ENCODE measurements at places on chromosomes 16 and 17. TPM values are rescaled to one million over a fixed set of nuclear protein-coding genes. Genes with fewer than 3 reads are reported as not detected.

DNA sequence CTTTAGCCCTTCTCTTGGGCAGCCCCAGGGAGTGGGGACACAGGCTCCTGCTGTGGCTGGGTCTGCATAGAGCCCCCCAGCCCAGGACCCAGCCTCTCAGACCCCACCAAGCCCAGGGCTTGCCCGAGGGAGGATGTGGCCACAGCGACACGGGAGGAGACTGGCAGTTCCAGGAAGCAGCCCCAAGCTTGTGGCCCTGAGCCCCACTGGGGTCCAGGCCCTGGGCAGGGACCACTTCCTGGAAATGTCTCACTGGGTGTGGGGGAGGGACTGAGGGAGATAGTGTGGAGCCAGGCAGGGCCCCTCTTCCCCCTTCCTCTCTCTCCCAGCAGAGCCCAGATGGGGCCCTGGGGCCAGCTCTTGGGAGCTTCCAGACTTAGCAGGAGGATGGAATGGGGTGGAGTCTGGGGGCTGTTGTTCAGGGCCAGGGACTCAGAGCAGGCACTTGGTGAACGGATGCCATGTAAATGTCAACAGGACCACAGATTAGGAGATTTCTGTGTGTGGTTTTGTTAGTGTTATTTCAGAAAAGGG lies 35.3 kb downstream of the ADGRG5 start:
- no peak for DNase-seq

GRCh38 chr16:8631373-8631772 lies 9.9 kb downstream of the METTL22 start:
- no peak for DNase-seq

DNA sequence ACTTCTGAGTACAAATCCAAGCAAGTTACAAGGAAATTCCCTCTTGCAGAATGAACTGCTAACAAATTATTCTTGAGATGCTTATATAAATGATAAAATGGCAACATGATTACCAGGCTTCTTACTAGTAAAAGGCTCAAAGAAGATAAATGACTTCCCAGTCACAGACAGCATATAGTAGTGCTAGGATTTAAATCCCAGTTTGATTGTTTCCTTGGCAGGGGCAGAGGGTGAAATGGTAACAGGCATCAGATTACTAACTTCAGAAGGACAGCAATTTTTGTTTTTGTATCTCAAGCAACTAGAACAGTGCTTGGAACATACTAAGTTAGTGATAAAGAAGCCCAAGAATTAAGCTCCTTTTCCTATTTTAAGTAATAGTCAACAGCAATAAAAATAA lies 102.8 kb downstream of the SSH2 start:
- no peak for DNase-seq

DNA sequence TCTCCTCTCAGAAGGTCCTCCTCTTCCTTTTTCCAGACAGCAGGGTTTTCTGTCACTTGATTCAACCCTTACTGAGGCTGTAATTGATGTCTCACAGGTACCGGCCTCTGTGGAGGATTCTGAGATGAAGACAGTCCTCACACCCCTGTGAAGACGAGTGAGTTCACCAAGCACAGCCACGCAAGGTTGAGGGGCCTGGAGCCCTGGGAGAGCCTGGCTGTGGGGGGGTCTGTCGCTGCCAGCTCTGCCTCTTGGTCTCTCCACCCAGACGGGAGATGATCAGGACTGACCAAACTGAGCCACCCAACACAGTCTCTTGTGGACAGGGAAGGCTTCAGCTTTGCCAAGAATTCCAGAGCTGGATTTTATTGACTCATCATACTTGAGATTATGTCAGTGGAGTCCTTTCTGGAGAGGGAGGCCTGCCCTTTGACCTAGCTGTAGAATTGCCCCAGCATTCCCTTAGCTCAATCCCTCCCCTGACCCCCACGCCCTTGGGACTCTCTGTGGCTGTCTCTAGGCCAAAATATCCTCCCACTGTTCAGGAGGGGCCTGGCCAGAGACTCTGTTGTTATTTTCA lies 51.1 kb upstream of the CRHR1 start:
- DNase-seq, result no peak

DNA sequence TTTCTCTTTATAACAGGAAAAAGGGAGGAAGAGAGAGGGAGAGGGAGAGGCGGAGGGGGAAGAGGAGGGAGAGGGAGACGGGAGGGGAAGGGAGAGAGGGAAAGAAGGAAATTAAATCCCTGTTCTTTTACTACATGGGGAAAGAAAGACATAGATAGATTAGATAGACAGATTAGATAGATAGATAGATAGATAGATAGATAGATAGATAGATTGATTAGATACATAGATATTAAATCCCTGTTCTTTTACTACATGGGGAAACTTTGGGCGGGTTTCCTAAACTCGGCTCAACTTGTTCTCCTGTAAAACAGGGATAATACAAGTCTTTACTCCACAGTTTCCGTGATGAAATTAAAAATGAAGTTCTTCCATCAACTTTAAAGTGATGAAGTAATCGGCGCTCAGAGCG lies 661 bp downstream of the RFWD3 start:
- DNase-seq, result no peak

GRCh38 chr16:78050734-78051400 lies 28.5 kb downstream of the CLEC3A start:
- no peak for DNase-seq

- DNase-seq, result no peak
Measured at GRCh38 chr17:13909901-13910519, 159.3 kb upstream of the COX10 start.

The CLEC10A gene
- 1.2 TPM for polyA plus RNA-seq

DNA sequence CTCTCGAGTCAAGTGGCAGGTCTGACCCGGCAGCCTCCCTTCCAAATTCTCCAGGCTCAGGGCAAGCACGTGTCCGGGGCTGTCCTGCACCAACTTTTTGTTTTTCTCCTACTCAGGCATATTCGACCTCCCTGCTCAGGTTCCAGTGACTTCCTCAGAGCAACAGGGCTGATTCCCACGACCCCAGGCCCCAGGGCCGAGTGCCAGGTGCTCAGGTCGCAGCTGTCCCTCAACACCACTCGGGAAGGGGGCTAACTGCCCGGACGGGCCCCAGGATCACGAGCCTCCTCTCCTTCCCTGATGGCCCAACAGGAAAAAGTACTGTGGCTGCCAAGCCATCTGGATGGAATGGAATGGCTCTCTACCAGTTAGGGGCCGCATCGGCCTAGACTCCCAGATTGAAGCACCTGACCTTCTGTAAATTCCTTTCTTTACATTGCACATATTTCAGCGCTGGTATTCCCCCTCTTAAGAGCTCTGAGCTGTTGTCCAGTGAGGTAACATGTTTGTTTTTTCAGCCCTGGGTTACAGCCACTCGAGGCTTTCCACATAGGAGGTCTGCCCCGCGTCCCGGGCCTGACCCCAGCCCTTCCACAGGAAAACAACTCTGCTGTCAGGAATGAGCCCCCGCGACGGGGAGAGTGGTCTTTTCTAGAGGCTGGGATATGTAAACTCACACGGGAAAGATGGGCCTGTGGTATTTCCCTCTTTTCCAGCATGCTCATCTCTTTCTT lies 25.0 kb downstream of the NXN start:
- DNase-seq, result no peak

The G6PC1 gene
- 7.0 TPM for polyA plus RNA-seq

- DNase-seq, result no peak
Measured at GRCh38 chr17:2191785-2192184, 111.8 kb downstream of the SMG6 start.

The SULT1A1 gene
- 17.8 TPM for polyA plus RNA-seq

The ABAT gene
- 55.4 TPM for polyA plus RNA-seq

The ITGB4 gene
- 7.8 TPM for polyA plus RNA-seq

- DNase-seq, result no peak
Measured at GRCh38 chr17:27525836-27526603, 69.8 kb downstream of the KSR1 start.

GRCh38 chr16:709566-710499 lies 4.2 kb upstream of the FBXL16 start:
- no peak for DNase-seq

GRCh38 chr16:58411736-58412614 lies 19.7 kb downstream of the GINS3 start:
- DNase-seq, result no peak

GRCh38 chr17:65042946-65043345 lies 13.6 kb downstream of the GNA13 start:
- DNase-seq, result no peak

- DNase-seq, result no peak
Measured at GRCh38 chr16:49986351-49987124, 38.5 kb upstream of the CNEP1R1 start.

The KCNG4 gene
- 0.07 TPM for polyA plus RNA-seq

The QPRT gene
- polyA plus RNA-seq, result 144 TPM

DNA sequence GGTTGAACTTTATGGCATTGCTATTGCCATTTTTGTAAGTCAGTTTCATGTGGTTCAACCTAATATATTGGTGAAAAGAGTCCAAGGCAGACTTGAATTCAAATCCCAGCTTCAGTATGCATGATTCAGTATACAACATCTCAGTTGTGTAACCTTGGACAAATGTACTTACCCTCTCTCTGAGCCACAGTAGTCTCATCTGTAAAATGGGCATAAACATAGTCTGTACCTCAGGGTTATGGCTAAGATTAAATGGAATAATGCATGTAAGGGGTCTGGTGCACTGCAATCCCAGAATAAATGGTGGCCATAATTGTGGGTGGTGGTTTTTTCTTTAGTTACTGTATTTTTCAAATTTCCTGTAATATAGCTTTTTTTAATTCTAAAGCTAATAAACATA lies 4.7 kb upstream of the ADAP2 start:
- DNase-seq, result no peak
